Psoas muscle (tissue), 8 donors: ENCODE measurements at places on chromosomes 1 and 21. TPM values are rescaled to one million over a fixed set of nuclear protein-coding genes. Genes with fewer than 3 reads are reported as not detected.

The SPAG17 gene
- polyA plus RNA-seq: 0.09 TPM

DNA sequence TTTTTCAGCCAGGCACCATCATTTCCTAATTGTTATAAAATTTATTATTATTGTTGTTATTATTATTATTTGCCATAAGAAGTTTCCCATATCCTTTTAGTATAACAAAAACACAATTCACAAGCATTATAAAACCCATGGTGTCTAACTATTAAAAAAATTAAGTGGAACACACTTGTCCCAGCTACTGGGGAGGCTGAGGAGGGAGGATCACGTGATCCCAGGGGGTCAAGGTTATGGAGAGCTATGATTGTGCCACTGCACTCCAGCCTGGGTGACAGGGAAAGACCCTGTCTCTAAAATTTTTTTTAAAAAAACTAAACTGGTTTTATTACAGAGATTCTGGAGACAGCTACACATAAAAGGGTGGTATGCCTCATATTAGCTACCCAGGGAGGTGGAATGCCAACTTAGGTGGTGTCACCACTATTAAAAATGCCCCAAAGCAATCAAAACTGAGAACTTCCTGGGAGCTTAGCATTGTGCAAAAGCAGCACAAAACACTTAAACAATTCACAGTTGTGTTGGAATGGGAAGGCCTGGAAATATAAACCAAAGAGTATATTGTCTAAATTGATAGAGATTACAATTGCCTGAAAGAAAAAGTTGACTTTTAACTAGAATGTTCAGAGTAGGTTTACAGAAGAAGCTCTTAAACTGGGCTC lies 8.7 kb upstream of the RGS4 start:
- no peak for DNase-seq

DNA sequence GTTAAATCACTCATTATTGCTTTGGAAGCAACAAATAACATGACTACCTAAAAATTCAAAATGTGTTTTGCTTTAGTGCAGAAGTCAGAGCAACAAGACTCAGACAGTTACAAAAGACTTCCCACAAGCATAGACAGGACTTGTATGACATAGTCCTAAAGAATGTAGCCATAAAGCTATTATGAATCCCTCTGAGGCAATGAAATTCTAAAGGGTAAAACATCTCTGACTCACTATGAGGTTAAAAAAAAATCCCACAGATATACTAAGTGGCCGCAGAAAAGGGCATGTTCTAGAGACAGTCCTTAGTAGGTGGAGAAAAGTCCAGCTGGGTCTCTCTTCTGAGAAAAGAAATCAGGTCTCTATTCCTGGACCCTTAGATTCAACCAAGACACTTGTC lies 4.9 kb downstream of the PRKAB2 start:
- DNase-seq: no peak

The XCL2 gene
- polyA plus RNA-seq: not detected

DNA sequence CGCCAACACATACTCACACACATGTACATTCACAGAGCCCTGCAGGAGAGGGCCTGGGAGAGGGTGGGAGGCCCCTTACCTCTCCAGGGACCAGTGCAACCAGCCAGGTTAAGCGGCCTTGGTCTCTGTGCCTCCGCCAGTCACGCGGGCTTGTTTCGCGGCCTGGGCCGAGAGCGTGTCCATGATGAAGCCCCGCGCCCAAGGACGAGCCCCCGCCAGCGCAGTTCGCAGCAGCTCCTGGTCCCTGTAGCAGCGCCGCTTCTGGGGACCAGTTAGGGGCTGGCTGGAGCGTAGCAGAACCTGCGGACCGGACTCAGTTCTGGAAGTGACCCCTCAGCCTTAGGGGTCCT lies 7.3 kb upstream of the FAM167B start:
- peak; percentile 54 for DNase-seq

DNA sequence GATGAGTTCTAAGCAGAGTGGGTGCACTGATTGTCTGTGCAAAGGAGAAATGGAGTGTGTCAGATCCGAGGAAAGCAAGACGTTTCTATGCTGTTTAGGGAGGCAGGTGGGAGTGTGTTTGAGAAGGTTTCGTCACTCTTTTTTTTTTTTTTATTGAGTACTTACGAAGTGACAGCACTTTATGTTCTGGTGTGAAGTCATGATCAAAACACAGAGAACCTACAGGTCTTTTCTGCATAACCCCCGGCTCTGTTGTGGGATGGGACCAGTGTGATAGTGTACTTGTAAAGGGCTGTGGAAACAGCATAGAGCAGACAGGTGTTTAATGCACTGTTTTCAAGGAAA lies 26.7 kb downstream of the MIA3 start:
- no peak for DNase-seq

The IRF6 gene
- 0.42 TPM for polyA plus RNA-seq
